Caki2 (cell line): ENCODE measurements at places on chromosomes 1 and 21. TPM values are rescaled to one million over a fixed set of nuclear protein-coding genes. Genes with fewer than 3 reads are reported as not detected.

- DNase-seq = no peak
Observed at GRCh38 chr1:66623812-66624211, 89.9 kb downstream of the SGIP1 start.

RXFP4 gene
- total RNA-seq = not detected in 2 replicates

ZNF687 gene
- 10.7 and 19.0 TPM in 2 replicates for total RNA-seq

TNFRSF9 gene
- total RNA-seq = 0.35 and 0.41 TPM in 2 replicates

- no peak for DNase-seq
Observed at GRCh38 chr1:45925728-45926287, 122.4 kb downstream of the MAST2 start.

GAS5 gene
- total RNA-seq = 193 and 209 TPM in 2 replicates

GRCh38 chr1:43505077-43505780, 25.5 kb upstream of the PTPRF start:
- no peak for DNase-seq

GRCh38 chr1:13517193-13517812, 3.5 kb upstream of the LRRC38 start:
- DNase-seq = no peak

PKN2 gene
- total RNA-seq = 11.6 and 25.9 TPM in 2 replicates

DNA sequence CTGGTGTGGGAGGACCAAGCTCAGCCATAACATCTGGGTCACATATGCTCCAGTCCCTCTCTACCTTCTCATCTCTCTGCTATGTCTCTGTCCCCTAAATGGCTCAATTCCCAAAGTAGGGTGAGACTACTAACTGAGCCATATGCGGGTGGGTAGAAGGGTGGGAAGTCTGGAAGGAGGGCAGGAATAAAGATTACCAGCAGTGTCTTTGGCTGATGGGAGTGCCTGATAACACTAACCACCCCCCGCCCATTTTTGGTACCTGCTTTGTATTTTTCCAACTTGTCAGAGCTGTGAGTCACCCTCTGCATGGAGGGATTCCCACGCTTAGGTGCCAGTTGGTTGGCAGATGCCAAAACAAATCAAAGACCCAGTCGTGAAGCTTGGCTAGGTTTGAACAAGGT, 14.9 kb upstream of the SSBP3 start:
- DNase-seq = peak; percentile 74

PLA2G2F gene
- not detected in 2 replicates for total RNA-seq
